ENCODE measurements at places on chromosomes 4 and X.

GRCh38 chr4:124753941-124754581 is 41.5 kb upstream of the ANKRD50 start:
- no peak for DNase-seq

GRCh38 chr4:153274967-153275366 is 69.5 kb upstream of the MND1 start:
- DNase-seq, result no peak

DNA sequence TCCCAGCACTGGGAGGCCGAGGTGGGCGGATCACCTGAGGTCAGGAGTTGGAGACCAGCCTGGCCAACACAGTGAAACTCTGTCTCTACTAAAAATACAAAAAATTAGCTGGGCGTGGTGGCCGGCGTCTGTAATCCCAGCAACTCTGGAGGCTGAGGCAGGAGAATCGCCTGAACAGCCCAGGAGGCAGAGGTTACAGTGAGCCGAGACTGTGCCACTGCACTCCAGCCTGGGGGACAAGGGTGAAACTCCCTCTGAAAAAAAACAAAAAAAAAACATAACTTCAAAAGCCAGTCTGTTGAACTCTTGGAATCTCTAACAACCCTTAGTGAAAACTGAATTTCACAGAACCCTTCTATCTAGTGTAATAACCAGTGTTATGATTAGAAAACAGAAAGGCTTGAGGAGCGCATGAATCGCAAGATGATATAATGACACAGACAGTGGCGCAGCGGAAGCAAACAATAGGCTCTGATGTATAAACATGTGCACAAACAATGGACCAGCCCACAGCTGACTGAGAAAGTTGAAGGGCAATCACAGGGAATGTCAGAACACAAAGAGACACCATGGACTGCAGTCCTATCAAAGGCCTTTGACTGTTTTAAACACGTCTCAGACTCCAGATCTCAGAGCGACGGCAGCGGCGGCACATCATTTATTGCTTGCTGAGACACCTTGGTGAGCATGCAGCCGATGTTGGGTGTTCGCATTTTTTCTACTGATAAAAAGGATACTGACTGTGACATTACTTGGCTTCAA is 81.6 kb downstream of the NSUN7 start:
- no peak for DNase-seq

DNA sequence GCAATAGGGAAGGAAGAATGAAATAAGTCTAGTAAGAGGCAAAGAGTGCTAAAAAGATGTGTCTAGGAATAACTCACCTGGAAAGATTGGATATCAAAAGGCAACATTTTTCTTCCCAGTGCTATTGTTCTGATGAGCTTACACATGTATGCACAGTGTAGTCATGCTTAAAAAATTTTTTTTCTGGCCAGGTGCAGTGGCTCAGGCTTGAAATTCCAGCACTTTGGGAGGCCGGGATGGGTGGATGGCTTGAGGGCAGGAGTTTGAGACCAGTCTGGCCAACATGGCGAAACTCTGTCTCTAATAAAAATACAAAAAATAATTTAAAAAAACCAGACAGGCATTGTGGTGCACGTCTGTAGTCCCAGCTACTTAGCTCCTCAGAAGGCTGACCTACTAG is 795.8 kb upstream of the IGFBP7 start:
- no peak for DNase-seq

DNA sequence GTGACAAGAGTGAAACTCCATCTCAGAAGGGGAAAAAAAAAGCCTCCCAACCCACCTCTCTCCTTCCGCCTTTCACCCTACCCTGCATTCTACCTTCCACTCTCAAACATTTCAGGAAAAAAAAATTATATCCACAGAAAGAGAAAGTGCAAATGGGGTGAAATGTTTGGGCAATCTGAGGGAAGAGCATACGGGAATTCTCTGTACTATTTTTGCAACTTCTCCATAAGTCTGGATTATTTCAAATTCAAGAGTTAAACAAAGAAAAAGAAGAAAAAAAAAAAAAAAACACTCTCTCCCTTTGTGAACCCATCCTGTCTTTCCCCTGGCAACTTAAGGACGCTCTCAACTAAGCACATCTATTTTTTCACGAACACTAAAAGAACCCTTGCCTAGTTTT is 41.3 kb downstream of the AFAP1 start:
- no peak for DNase-seq

- DNase-seq, result no peak
Measured at GRCh38 chr4:89308161-89308500, 531 bp upstream of the GPRIN3 start.

- DNase-seq, result no peak
Measured at GRCh38 chrX:94089149-94089548, 415.1 kb downstream of the FAM133A start.

DNA sequence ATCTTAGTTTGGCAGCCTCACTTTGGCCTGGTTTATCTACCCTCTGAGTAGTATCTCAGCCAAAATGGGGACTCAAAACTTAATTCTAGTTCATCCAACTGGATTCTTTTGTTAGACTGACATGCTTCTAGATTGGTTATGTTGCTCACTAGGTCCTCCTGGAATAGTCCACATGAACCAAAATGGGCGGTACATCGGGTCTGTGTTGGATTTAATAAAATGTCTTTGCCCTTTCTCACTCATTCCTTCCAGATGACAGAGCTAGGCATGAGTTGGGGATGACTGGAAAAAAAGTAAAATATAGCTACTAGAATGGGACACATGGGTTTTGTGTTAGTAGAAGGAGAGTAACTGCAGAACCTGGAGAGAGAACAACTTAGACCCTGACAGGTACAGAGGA is 247.9 kb downstream of the CCSER1 start:
- no peak for DNase-seq

DNA sequence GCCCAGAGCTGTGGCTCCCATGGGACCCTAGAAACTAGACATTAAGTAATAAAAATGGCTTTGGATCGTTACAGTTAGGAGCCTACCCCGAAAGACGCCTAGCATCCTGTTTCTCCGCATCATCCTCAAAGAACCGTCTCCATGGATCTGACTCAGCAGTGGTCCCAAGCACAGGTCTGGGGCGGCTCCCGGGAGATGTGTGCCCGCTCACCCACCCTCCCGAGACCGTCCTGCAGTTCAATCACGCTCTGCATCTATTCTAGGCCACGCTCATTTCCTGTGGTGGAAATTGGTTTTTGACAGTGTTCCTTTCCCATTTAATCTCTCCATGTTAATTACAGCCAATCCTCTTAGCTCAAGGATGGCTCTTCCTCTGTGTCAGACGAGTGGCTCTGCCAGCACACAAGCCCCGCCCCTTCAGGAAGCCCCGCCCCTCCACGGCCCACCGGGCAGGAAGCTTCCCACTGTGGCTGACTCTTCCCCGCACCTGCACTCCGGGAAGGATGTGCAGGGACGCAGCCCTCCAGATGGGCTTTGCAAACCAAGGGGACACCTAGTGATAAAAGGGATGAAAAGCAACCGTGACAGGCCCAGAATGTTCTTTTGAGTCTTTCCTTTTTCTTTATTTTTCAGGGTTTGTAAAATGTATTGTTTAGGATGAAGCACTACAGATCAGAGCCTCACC is 34.5 kb upstream of the HELT start:
- DNase-seq, result peak; percentile 55

GRCh38 chr4:121822796-121823504 is 733 bp downstream of the CCNA2 start:
- DNase-seq, result peak; percentile 40

DNA sequence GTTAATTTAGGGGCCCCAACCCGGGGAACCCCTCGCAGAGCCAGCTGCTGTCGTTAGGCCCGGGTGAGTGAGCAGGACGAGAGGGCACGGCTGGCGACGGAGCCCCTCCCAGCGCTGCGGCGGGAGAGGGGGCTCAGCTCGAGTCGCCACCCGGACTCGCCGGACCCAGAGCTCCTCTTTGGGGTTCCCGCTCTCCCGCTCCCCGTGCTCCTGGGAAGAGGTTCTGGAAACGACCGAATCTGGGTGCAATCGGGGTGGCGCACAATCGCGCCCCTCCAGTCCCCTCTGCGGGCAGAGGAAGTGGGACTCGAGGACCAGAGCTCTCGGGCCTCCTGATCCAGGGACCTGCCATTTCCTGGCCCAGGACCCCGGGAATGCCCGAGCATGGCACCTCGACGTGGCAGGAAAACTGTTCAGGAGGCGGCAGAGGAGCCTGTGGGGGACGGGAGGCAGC is 37.3 kb upstream of the ARAF start:
- no peak for DNase-seq

DNA sequence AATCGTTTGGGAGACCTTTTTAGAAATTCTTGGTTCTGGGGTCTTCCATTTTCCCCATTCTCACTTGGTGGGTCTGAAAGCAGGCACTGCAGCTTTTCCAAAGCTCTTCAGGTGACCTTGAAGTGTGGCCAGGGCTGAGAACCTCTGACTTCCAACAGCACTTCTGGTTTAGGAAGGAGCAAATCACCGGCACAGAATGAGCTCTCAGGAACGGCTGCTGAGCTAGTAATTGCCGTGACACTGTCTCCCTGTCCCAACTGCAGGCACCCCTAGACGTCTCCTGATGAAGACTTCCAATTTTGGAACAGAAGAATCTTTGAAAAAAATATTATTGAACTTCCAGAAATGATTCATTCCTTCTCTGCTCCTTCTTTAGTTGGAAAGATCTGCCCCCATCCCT is 31.3 kb downstream of the CD38 start:
- no peak for DNase-seq

DNA sequence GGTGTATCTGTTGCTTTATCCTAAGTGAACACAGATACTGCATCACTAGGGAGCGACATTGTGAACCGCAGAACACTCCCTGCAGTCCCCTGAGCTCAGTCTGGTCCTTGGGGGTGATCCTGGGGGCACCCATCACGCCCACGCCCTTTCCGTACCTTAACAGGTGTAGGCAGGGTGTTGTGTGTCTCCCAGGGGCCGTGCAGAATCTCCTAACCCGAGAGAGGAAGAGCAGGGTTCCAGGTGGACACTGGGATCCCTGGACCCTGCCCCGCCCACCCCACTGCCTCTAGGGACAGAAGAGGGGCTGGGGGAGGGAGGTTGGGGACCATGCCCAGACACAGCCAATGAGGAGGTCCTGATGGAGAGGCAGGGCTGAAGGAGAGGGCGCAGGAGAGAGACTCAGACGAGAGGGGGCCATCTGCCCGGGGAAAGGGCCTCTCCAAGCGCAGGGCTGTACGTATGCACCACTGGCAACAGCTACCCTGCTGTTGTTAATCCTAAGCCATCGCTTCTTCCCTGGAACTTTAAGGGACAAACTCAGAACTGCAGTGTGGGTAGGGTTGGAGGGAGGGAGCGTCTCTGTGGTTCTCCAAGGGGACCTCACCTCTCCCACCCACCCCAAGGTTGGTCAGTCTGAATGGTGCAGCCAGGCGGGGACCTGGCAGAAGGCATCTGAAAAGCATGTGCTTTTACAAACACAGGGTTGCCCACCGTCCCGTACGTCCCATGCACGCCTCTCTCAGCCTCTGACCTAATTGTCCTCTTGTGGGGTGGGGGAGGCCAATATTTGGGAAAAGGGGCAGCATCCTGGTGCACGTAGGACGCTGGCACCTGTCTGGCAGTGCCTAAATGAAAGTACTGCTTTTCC is 2.5 kb downstream of the P2RY8 start:
- peak; percentile 50 for DNase-seq

DNA sequence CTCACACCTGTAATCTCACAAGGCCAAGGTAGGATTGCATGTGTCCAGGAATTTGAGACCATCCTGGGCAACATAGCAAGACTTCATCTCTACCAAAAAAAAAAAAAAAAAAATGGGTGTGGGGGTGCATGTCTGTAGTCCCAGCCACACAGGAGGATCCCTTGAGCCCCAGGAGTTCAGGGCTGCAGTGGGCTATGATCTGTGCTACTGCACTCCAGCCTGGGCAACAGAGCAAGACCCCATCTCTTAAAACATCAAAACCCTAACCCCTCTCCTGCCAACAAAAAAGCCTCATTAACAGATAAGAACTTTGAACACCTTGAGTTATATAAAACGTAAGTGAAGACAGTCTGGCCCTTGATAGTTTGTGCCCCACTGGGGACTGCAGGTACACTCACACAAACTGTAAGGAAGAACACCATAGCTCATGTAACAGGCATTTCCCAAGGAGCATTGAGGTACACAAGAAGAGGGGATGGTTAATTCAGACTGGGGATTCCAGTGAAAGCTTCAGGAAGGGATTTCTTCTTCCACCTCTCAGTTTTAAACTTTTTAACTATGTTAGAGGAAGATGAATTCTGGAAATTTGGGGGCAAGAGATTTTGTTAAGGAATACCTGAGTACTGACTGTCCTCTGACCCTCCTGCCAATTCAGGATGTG is 34.7 kb downstream of the RBPJ start:
- DNase-seq, result no peak

Measured in stimulated activated CD4-positive, alpha-beta T cell treated with anti-CD3 and anti-CD28 coated beads, Interleukin-1b, Interleukin-23, amount 100 ng/mL, for 48 hours (primary cell).